ENCODE measurements at places on chromosomes 5 and 9.
A peak's percentile ranks its signal among the peaks of the same experiment; 100 is the strongest.

GRCh38 chr9:125894566-125894965 is 147.4 kb downstream of the PBX3 start:
- no peak for DNase-seq

GRCh38 chr5:1545805-1546355 is 22.1 kb upstream of the LPCAT1 start:
- DNase-seq = no peak

DNA sequence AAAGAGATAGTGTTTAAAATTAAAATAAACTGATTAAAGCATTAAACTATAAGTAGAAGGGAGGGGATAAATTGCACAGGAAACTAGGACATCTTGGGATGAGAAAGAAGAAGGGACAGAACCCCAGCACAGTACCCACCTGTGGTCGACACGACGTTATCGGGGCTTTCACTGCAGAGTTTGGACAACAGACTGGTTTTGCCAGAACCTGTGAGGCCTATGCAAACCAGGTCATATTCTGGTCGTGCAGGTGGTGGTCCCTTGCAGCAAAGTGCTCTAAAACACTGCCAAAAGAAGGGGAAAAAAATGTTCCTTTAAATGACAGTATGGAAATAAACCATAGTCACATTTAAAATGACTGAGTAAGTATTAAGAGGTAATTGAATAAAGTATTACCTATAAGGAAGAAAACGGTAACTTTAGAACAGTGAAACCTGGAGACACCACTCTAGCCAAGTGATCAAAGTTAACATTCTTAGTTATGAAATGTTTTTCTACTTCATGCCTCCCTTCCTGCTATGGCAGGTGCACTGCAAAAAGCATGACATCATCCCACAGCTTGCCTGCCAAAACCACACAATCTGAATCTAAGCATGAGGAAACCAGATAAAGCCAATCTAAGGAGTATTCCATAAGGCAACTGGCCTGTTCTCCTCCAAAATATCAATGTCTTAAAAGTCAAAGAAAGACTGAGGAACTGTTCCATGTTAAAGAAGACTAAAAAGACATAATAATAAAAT is 138.6 kb downstream of the ARL15 start:
- no peak for DNase-seq

- DNase-seq = no peak
Measured at GRCh38 chr5:168030912-168031311, 260.5 kb upstream of the WWC1 start.

DNA sequence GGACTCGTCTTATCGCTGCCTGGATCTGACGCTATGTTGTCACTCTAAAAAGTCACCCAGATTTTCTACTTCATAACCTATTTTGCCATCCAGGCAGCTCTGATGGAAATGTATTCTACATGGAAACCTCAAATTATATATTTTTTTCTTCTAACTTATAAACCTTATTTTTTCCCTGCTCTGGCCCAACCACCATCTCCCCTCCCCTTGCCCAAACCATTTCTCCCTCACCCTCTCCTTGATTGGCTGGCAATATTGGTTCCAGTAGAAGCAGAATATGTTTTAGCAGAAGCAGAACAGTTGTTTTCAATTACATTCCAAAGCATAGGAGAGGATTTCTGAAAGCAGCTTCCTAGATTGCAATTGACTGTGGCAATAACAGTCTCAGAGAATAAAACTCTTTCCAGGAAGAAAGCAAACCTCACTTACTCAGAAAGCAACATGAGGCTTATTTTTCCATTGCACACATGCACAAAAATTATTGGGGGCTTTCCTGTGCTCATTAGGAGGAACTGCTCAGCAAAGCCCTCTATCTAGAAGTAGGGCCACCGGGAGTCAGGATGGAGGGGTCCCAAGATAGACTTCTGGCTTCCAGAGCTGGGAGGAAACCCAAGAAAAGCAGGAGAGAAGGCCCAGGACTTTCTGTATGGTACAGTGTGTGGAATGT is 191.8 kb downstream of the ESM1 start:
- DNase-seq = no peak

GRCh38 chr5:2929779-2930178 is 178.3 kb upstream of the IRX2 start:
- DNase-seq = peak; percentile 34

DNA sequence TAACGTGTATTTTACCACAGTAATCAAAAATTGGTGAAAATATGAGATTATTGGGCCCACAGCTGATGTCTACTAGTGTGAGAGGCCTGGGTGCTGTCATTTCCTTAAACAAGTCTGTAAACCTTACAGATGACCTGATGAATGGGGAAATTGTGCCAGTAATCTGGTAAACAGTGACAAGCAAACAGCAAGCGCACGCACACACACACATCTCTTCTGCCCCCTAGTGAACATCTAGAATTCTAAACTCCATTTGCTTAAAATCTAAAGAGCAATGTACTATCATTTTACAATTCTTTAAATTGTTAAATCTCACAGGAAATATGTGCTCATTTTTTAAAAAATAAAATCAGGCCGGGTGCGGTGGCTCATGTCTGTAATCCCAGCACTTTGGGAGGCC is 7.5 kb upstream of the RAPGEF1 start:
- DNase-seq = no peak

DNA sequence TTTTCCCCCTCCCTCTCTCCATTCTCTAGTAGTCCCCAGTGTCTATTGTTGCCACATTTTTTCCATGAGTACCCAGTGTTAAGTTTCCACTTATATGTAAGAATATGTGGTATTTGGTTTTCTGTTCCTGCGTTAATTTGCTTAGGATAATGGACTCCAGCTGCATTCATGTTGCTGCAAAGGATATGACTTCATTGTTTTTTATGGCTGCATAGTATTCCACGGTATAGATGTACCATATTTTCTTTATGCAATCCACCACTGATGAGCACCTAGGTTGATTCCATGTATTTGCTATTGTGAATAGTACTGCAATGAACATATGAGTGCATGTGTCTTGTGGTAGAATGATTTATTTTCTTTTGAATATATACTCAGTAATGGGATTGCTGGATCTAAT is 77.4 kb upstream of the MEGF10 start:
- no peak for DNase-seq

- no peak for DNase-seq
Measured at GRCh38 chr5:164009621-164010020, 504.2 kb downstream of the MAT2B start.

- no peak for DNase-seq
Measured at GRCh38 chr5:43099640-43100039, 21.1 kb upstream of the ZNF131 start.

- DNase-seq = no peak
Measured at GRCh38 chr5:174505621-174506020, 218.8 kb upstream of the MSX2 start.

DNA sequence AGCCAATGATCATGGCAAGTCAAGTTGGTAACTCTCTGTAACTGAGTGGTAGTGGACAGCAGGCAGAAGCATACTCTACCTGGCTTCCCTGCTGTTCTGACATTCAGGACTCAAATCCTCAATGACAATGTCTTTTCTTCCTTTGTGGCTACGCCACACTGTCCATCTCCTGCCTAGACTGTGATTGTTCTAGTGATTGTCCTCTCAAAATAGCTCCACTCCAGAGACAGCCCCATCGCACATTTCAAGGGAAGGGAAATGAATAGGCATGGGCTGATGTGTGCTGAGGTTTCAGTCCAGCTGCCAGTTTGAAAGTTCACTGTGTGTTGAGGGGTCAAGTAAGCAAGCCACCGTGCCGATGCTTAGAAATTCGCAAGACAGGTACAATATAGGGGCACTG is 227.0 kb upstream of the WWC1 start:
- no peak for DNase-seq

DNA sequence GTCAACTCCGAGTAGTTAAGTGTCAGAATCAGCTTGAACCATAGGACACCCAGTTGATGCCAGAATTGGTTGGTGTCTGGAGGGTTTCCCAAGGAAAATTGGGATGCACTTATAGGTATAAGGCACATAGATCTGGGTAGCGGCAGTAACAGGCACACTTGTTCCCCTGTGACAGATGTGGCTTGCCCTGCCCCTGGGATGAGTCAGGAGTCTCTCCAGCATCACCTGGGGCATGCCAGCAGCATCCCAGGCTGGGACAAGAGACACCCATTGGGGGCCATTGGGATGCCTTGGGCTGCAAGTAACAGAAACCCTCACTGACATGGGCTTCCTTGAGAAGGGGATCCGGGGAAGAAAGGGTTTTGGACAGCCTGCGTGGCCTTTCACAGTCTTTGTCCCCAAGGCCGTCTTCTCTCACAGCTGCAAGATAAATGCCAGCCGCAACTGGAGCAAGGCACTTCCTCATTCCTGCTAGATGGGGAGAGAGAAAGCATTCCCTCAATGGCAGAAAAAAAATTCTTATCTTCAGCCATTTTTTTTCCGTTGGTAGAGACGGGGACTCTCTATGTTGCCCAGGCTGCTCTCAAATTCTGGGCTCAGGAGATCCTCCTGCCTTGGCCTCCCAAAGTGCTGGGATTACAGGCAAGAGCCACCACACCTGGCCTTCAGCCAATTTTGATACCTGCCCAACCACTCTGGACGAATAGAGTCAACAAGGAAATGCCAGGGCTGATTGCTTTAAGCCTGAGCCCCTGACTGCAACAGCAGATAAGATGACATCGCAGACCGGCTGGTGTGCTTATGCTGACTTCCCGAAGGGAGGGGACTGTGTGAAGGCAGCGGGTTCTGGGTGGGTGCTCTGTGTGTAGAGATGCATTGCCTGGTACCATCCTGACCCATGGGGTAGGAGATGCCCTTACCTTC is 13.3 kb upstream of the RNF130 start:
- no peak for DNase-seq

- DNase-seq = peak; percentile 42
Measured at GRCh38 chr9:89596937-89597555, 7.8 kb upstream of the GADD45G start.

DNA sequence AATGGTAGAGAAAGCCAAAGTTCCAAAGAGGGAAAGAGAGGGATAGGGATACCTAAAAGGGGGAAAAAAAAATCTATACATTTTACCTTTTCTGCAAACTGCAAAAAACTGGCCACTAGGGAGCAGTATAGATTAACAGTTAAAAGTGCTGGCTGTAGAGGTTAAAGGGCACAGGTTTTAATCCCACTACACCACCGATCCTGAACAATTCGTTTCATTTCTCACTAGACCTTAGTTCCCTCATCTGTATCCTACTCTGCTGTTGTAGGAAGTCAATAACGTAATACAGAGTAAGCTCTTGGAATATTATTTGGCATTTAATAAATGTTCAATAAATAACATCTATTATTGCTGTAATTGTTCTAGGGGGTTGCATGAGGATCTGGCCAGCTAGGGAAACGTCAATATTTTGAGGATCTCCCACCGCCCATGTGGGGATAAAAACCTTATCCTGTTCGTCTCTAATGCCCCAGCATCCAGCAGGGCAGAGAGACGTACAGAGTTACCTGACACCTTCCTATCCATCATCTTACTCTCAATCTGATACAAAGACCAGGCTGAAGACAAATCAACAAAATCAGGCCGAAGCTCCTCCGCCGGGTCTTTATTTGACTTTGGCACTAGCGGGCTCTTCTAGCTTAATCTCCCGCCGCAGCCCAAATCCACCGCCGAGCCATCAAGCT is 757 bp downstream of the CDC26 start:
- DNase-seq = no peak

DNA sequence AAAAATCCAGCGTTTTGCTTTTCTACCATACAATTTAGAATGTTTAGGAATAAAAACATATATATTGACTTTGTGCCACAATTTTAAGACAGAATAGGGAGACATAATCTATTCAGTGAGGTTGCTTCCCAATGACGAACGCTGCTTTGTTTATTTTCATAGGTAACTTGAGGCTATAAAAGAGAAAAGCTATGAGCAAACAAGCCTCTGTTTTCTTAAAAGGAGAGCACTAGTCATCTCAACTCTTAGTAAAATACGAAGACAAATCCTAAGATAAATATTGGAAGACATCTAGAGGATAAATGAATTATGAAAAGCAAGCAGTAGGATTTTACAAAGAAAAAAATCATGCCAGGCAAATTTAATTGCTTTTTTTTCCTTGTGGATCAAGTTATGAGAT is 363.6 kb downstream of the ANXA1 start:
- no peak for DNase-seq
